ENCODE measurements at places on chromosomes 11 and 22.

- peak; percentile 54 for DNase-seq
Observed at GRCh38 chr11:121368364-121369240, 76.0 kb downstream of the SC5D start.

GRCh38 chr11:2539371-2540222 is 94.8 kb downstream of the KCNQ1 start:
- no peak for DNase-seq

- no peak for DNase-seq
Observed at GRCh38 chr22:36384766-36385481, 2.8 kb downstream of the MYH9 start.

- DNase-seq, result no peak
Observed at GRCh38 chr11:35531246-35531645, 5.8 kb upstream of the PAMR1 start.

GRCh38 chr11:133714471-133715375 is 130.6 kb downstream of the SPATA19 start:
- no peak for DNase-seq

GRCh38 chr11:117457835-117458234 is 130.2 kb downstream of the CEP164 start:
- DNase-seq, result no peak

- no peak for DNase-seq
Observed at GRCh38 chr11:111694851-111695250, 71.3 kb downstream of the PPP2R1B start.

DNA sequence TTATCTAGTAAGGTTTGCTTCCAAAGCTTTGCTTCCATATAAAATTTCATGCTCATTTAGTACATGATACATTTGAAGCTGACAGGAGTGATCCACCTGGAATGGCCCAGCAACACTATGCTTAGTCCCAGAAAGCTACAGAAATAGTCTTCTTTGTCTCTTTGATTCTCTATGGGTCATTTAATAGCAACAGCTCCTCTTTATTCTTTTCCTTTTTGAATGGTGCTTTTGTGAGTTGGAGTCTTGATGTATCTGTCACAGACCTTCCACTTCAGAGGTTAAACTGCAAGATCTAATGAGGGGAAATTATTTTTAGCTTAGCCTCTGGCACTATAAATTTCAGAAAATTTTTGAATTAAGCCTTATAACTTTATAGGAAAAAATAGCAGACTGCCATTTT is 509.5 kb downstream of the KCNA4 start:
- no peak for DNase-seq

DNA sequence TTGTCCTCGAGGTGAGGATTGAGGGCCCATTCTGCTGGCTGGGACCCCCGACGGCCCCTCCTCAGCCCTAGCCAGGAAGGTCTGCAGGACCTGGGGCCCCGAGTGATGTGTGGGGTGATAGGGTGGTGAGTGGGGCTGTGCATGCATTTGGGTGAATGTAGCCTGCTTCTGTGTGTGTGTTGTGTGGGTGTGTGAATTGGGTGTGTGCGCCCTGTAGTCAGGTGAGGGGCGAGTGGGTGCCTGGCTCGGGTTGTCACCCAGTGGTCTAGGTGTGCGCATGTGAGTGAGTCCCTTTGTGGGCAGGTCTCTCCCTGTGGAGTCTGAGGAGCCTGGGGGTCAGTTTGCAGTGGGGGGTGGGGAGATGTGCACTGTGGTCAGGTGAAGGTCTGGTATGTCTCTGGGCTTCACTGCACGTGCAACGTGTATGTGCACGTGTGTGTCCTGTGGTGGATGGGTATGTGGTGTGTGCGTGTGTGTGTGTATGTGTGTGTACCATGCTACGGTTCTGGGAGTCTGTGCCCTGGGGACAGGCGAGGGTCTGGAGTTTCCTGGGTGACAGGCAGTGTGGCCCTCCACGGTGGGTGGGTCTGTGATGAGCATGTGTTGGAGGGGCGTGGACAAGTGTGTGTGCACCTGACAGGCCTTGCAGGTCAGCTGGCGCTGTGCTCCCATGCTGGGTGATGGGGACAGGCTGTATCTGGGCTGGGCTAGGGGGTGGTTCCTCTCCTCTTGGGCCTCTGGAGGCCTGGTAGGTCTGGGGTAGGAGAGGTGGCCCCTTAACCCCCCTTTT is 1.0 kb downstream of the TMEM151A start:
- no peak for DNase-seq

DNA sequence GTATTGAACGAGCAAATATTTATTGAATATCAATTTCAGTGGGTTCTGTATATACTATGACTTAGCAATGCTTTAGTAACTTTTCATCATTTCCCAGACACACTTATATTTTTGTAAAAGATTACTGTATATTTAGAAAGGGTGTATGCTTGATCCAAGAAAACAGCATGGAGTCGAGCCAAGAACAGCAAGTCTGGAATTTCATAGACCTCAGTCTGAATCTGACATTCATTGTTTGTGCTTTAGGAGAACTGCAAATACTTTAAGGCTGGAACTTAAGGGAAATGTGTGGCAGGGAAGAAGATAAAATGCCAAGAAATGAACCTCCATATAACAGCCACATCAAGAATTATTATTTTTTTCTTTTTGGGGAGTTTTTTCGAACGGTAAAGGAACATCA is 1156.8 kb downstream of the LRRC4C start:
- no peak for DNase-seq

DNA sequence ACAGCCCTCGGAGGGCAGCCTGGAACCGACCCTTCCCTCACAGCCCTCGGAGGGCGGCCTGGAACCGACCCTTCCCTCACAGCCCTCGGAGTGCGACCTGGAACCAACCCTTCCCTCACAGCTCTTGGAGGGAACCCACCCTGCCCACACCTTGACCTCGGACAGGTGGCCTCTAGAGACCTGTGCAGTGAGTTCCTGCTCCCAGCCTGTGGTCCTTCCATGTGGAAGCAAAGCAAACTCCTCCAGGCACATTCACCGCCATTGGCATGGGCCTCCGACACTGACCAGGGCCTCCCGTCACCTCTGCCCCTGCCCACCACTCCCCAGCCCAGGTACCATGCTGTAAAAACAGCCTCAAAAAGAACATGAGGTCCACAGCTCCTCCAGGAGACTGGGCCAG is 272.1 kb downstream of the BRD1 start:
- no peak for DNase-seq

GRCh38 chr22:48333323-48333763 is 1494.3 kb downstream of the BRD1 start:
- DNase-seq, result no peak

- DNase-seq, result no peak
Observed at GRCh38 chr11:114886644-114887265, 208.4 kb downstream of the NXPE2 start.

GRCh38 chr11:61851113-61851899 is 23.2 kb downstream of the FADS2 start:
- no peak for DNase-seq

- no peak for DNase-seq
Observed at GRCh38 chr11:43694477-43694876, 13.9 kb downstream of the HSD17B12 start.

- DNase-seq, result no peak
Observed at GRCh38 chr22:36914390-36914752, 943 bp downstream of the CSF2RB start.

- no peak for DNase-seq
Observed at GRCh38 chr11:77127920-77128691, at the start of gene MYO7A. TSS of gene MYO7A (plus strand) at chr11:77128246. CDS start at chr11:77130635, 2,389 bp downstream.

DNA sequence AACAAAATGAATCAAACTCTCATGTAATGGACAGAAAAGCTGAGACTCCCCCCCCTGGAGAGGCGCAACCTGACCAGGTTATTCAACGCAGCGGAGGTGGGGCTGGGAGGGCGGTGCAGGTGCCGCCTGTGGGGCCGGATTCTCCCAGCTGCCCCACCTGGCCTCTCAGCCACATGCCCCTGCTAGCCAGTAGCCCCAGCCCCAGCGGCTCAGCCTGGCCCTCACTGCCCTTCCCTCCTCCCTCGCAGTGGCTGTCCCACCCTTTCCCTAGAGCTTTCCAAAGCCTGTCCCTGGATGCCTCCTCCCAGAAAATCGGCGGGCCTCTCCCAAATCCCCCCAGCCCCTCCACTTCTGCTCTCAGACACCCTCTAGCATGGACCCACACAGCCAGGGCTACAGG is 31.2 kb upstream of the RASD2 start:
- no peak for DNase-seq

DNA sequence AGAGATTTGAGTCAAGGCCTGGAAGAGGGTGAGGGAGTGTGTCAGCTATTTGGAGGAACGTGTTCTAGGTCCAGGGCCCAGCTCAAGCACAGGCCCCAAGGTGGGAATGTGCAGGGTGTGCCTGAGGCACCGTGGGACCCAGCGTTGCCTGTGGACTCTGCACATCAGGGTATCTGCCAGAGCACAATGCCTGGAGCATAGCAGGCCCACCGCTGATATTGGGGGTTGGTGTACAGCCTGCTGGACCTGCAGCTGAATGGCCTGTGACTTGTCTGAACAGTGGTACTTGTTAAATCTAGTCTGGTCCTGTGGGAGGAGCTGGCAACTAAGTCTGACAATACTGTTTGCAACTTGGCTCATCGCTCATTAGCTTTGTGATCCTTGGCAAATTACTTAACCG is 131.7 kb downstream of the GRIK4 start:
- no peak for DNase-seq

- no peak for DNase-seq
Observed at GRCh38 chr11:27456795-27457329, 15.7 kb downstream of the LGR4 start.

- no peak for DNase-seq
Observed at GRCh38 chr11:11016068-11016467, 158.2 kb upstream of the ZBED5 start.

- DNase-seq, result no peak
Observed at GRCh38 chr11:95372097-95372656, 141.2 kb upstream of the SESN3 start.

GRCh38 chr22:44001521-44001920 is 22.6 kb upstream of the PARVB start:
- no peak for DNase-seq

DNA sequence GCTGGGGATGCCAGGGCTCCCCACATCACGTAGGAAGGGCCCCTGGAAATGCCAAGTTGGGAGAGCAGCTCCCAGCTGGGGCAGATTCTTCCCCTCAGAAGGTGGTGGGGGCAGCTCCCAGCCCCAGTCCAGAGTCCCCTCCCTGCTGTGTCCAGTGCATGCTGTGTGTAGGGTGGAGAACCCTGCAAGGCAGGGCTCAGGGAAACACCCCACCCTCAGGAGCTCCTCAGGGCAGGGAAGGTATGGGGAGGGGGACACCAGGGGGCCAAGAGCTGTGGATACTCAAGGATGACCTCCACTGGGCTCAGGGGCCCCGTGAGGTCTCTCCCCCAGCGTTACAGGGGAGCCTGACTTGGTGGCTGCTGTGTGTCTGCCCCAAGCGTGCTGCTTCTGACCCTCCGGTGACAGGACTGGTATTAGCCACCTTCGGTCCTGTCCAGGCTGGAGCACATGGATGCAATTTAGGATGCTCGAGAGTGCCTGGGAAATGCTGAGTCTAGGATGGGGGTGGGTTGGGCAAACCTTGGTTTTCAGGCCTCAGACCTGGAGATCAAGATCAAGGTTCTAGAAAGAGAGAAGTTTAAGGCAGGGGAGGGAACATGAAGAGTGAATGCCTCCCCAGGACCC is 16.1 kb upstream of the CABP7 start:
- DNase-seq, result no peak

GRCh38 chr11:134476435-134477021 is 64.5 kb upstream of the B3GAT1 start:
- DNase-seq, result peak; percentile 92

- no peak for DNase-seq
Observed at GRCh38 chr11:31875866-31876560, 64.9 kb upstream of the PAX6 start.

DNA sequence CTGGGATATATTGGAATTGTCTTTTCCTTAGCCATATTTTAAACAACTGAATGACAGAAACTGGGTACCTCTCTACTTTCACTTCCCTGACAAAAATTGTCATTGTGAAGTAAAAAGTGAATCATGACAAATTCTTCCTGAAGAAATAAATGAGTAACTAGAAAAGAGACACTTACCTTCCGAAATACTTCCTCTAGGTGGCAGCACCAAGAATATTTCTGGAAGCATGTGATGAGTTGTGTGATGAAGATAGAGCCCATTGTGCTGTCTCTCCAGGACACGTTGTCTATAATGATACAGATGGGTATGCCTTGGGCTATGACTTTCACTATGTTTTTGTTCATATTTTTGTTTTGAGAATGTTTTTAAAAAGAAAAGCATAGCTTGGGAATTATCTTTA is 21.5 kb downstream of the CASP4 start:
- peak; percentile 72 for DNase-seq

- no peak for DNase-seq
Observed at GRCh38 chr11:3148255-3148989, 16.7 kb downstream of the OSBPL5 start.

DNA sequence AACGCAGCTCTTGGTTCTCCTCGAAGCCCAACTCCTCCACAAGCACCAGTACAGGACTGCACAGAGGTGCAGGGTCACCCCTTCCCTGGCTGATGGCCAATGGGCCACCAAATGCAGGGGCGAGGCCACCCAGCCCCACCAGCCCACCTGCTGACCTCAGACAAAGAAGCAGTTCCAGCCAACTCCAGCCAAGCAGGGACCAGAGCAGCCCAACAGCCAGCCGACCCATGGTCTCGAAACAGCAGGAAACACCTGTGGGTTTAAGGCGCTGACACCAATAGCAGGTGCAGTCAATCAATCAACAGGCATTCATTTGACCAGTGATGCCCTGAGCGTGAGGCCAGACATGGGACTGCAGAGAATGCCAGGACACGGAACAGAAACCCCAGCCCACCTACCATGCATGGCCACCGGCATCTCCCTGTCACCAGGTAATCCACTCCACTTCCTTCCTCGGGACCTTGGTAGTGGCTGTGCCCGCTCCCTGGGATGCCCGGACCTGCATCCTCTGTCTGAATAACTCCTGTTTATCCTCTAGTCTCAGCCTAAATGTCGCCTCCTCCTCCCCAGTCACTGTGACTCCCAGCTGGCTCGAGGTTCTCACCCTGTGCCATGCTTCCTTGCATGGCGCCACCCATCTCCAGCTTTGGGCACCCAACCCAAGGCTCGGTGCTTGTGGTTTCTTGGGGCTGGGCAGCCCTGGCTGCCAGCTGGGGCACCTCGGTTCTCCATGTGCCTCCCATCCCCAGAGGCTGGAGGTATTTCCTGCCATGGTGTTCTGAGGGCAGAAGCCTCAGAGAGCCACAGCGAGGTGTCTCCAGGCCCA is 1475.4 kb downstream of the BRD1 start:
- DNase-seq, result no peak

GRCh38 chr11:69335781-69336405 is 41.9 kb downstream of the MYEOV start:
- DNase-seq, result peak; percentile 16

- no peak for DNase-seq
Observed at GRCh38 chr11:120174866-120175265, 36.0 kb upstream of the OAF start.

- DNase-seq, result no peak
Observed at GRCh38 chr22:34972191-34972897, 93.6 kb upstream of the ISX start.

Data from T47D (cell line).